ENCODE measurements at places on chromosomes 5 and 9. TPM values are rescaled to one million over a fixed set of nuclear protein-coding genes. Genes with fewer than 3 reads are reported as not detected.

The PITX1 gene
- 0.18 TPM for total RNA-seq

The EHMT1 gene
- total RNA-seq: 87.1 TPM

The PCDHB6 gene
- not detected for total RNA-seq

The SLC34A3 gene
- not detected for total RNA-seq

The ENTPD8 gene
- not detected for total RNA-seq

The PRRX2 gene
- not detected for total RNA-seq

The UHRF2 gene
- 77.9 TPM for total RNA-seq

The SLC22A4 gene
- 0.10 TPM for total RNA-seq

DNA sequence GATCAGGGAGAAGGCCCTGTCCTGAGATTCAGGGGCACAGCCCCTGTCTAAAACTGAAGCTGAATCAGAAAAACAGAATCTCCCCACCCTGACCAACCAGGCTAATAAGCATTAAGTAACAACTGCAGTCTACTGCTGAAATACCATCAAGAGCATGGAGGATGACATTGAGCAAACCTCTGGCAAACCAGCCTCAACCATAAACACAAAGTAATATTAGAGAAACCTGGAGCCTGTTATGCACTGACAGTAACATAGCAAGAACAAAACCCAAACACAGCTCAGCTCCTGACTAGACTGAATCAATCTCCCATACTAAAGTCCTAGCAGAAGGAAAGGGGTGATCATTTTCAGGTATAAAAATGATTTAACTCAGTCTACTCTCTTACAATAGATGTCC, 24.8 kb upstream of the CCL21 start:
- H3K36me3 ChIP-seq: no peaks in the 10 kb centered on the region
- no peak overlapping the region for H3K27ac ChIP-seq
- H3K4me3 ChIP-seq: no peak overlapping the region

GRCh38 chr5:131245312-131245711, 18.5 kb upstream of the CDC42SE2 start:
- no peak for DNase-seq
- no peak overlapping the region for H3K4me3 ChIP-seq
- no peaks in the 10 kb centered on the region for H3K27me3 ChIP-seq
- peaks cover 19% of the 10 kb centered on the region for H3K4me1 ChIP-seq
- H3K36me3 ChIP-seq: peaks cover 18% of the 10 kb centered on the region
- no peak overlapping the region for H3K27ac ChIP-seq

GRCh38 chr5:91059409-91059808, 323.7 kb downstream of the ARRDC3 start:
- no peaks in the 10 kb centered on the region for H3K36me3 ChIP-seq
- H3K4me3 ChIP-seq: no peak overlapping the region
- DNase-seq: no peak
- H3K27me3 ChIP-seq: peaks cover 8% of the 10 kb centered on the region
- H3K4me1 ChIP-seq: no peaks in the 10 kb centered on the region
- no peak overlapping the region for H3K27ac ChIP-seq

GRCh38 chr5:180175015-180175431, 34.0 kb downstream of the RASGEF1C start:
- no peak overlapping the region for H3K27ac ChIP-seq
- H3K4me3 ChIP-seq: no peak overlapping the region
- H3K36me3 ChIP-seq: no peaks in the 10 kb centered on the region
- DNase-seq: no peak
- no peaks in the 10 kb centered on the region for H3K27me3 ChIP-seq

GRCh38 chr5:62328772-62329491, 22.9 kb downstream of the KIF2A start:
- H3K36me3 ChIP-seq: peaks cover 59% of the 10 kb centered on the region
- H3K4me1 ChIP-seq: peaks cover 71% of the 10 kb centered on the region
- no peak overlapping the region for H3K27ac ChIP-seq
- DNase-seq: no peak
- H3K27me3 ChIP-seq: no peaks in the 10 kb centered on the region
- H3K4me3 ChIP-seq: no peak overlapping the region

DNA sequence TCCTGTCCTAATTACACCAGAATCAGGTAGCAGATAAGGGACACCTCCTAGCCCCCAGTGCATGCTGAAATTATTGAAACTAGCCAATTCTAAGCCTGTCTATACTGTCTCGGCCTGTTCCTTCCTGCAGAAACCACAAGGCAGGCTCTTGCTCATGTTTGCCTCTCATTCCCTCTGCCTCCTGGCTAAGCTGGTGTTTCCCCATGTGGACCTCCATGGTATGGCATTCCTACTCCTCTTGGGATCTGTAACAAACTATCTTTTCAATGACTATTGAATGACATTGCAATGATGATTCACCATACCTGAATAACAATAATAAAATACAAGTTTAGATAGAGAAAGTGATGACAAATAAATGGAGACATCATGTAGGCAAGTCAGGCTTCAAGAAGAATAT, 35.6 kb upstream of the ADAMTS16 start:
- H3K27me3 ChIP-seq: no peaks in the 10 kb centered on the region
- H3K27ac ChIP-seq: no peak overlapping the region
- no peak for DNase-seq

DNA sequence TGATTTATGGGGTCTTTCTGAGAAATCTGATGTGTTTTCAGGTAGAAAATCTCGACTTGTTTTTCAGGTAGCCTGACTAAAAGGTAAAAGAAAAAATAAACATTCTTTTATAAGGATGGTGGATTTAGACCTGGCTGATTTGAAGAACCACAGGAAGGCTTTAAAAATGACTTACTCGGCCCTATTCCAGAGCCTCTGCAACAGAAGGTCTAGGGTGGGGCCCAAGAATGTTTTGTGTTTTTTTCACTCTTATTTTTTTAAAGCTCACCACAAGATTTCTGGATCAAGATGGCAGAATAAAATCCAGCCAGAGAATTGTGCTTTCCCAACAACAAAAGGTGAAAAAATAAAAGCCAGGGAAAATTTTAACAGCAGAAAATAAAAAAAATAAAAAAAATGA, 59.1 kb downstream of the FNBP1 start:
- peaks cover 51% of the 10 kb centered on the region for H3K4me1 ChIP-seq
- H3K4me3 ChIP-seq: no peak overlapping the region
- DNase-seq: no peak
- no peaks in the 10 kb centered on the region for H3K27me3 ChIP-seq

DNA sequence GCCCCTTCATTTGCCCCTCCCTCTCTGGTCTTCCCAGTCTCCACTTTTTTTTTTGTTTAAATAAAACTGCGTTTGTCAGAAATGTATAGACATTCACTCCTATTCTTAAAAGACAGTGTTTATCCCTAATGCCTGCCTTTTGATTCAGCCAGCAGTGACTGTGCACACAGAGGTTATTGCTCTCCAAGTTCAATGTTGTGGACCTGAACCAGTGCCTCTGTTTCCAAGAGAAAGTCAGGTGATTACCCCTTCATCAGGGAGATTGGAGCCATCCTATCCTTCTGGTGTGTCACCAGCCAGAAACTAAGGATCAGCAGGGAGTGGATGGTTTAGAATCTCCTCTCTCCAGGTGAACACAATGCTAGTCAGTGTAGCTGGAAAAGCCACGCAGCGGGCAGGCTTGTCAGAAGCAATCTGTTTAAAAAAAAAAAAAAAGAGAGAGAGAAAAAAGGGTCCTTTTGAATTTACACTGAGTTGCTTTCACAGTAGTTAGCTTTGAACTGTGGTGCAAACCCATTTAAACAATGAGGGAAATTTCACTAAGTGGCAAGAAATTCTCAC, 167.5 kb upstream of the DMRT1 start:
- peaks cover 26% of the 10 kb centered on the region for H3K4me1 ChIP-seq
- no peak overlapping the region for H3K27ac ChIP-seq
- H3K36me3 ChIP-seq: no peaks in the 10 kb centered on the region
- H3K4me3 ChIP-seq: no peak overlapping the region
- no peak for DNase-seq
- H3K27me3 ChIP-seq: peaks cover 11% of the 10 kb centered on the region

DNA sequence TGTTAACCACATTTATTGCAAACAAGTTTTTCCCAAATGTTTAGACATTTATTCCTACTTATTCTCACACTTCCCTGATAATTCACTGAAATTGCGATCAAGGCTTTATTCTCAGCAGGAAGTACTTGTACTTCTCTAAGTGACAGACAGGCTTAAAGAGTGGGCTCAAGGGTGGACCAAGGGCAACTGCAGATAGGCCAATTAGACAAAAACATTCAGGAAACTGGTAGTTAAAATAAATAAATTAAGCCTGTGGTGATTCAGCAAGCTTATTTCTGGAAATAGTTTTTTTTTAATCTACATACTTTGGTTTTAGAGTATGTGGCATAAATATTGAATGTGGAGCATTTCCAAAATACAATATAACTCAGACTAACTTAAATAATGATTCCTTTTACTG, 136.1 kb downstream of the UGCG start:
- peaks cover 15% of the 10 kb centered on the region for H3K27me3 ChIP-seq
- peaks cover 54% of the 10 kb centered on the region for H3K36me3 ChIP-seq
- H3K4me1 ChIP-seq: peaks cover 71% of the 10 kb centered on the region
- H3K27ac ChIP-seq: no peak overlapping the region

DNA sequence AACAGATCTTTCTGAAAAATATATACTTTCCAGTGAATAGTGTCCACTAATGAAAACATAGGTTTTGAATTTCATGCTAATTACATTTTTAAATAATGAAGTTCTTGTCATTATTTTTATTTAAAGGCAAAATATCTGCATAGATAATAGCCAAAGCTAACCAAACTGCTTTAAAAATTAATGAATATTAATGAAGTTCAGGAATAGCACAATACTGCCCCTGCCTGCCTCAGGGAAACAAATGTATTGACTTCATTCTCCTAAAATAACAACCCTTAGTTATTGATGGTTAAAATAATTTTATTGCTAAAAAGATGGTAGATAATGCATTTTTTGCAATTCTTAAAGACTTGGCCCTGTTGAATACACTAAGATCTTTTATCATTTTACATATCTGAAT, 103.6 kb upstream of the SSBP2 start:
- DNase-seq: no peak
- H3K27me3 ChIP-seq: no peaks in the 10 kb centered on the region
- H3K4me1 ChIP-seq: peaks cover 42% of the 10 kb centered on the region
- H3K27ac ChIP-seq: no peak overlapping the region
- no peak overlapping the region for H3K4me3 ChIP-seq

DNA sequence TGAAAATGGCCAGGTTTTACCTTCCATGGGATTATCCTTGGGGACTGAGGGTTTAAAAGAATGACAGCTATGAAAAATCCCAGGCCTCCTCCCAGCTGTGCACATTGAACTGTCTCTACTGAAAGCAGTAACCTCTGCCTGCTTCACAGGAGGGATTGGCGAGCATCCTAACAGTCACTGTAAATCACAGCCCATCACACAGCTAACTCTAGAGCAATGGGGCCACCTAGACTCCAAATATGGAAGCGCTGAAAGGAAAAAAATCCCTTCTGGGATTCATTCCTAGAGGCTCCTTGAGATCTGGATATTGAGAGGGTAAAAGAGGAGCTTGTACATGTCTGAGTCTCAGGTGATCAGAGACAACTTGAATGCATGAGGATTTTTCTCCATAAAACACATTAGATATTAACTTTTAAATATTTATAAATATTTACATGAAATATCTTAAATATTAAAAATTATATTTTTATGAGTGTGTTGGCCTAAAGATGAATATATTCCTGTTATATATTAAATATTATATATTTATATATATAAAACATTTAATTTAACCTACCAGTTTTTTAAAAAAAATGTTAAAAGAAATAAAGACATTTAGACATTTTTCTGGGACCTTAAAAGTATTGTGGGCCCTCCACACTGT, 133.8 kb upstream of the SLC24A2 start:
- H3K4me1 ChIP-seq: peaks cover 29% of the 10 kb centered on the region
- no peak overlapping the region for H3K27ac ChIP-seq
- H3K36me3 ChIP-seq: no peaks in the 10 kb centered on the region
- peaks cover 6% of the 10 kb centered on the region for H3K27me3 ChIP-seq

DNA sequence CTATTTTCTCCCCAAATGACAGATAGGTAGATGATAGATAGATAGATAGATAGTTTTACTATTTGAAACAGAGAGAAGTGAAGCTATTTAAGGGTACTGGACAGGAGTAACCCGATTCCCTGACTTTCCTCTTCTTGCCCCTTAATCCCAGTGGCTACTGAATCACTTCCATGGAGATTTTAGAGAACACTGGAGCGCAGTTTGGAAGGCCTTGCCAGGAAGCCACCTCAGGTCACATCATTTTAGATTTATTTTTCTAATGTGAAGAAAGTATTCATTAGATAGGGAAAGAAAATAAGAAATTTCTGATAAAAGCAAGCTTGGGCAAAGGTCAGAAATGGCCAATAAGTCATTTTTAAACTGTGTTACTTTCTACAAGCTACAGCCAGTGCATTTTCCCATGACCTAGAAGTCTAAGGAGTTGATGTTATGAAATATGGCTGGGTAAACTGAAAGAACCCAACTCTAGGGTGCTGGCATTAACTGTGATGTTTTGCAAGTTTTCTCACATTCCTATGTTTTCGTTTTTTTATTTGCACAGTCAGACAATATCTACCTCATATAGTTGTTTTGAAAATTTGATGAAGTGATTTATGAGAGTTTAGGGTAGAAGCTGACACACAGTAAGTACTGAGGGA, 544.7 kb upstream of the PTGER4 start:
- H3K4me3 ChIP-seq: no peak overlapping the region
- no peaks in the 10 kb centered on the region for H3K4me1 ChIP-seq
- no peak for DNase-seq
- H3K36me3 ChIP-seq: peaks cover 1% of the 10 kb centered on the region
- H3K27me3 ChIP-seq: no peaks in the 10 kb centered on the region

- peaks cover 34% of the 10 kb centered on the region for H3K27me3 ChIP-seq
- no peaks in the 10 kb centered on the region for H3K4me1 ChIP-seq
- H3K36me3 ChIP-seq: no peaks in the 10 kb centered on the region
- no peak for DNase-seq
Measured at GRCh38 chr5:72387985-72388384, 67.8 kb downstream of the PTCD2 start.

- no peaks in the 10 kb centered on the region for H3K4me1 ChIP-seq
- H3K27me3 ChIP-seq: no peaks in the 10 kb centered on the region
- no peak overlapping the region for H3K27ac ChIP-seq
- H3K36me3 ChIP-seq: no peaks in the 10 kb centered on the region
Measured at GRCh38 chr9:26656003-26656870, 236.4 kb downstream of the CAAP1 start.

- H3K27me3 ChIP-seq: no peaks in the 10 kb centered on the region
- peak overlapping the region; percentile 46 for H3K4me3 ChIP-seq
- peak; percentile 42 for DNase-seq
- peak overlapping the region; percentile 85 for H3K27ac ChIP-seq
- H3K36me3 ChIP-seq: peaks cover 82% of the 10 kb centered on the region
Measured at GRCh38 chr5:172150514-172151425, 37.3 kb downstream of the STK10 start.

DNA sequence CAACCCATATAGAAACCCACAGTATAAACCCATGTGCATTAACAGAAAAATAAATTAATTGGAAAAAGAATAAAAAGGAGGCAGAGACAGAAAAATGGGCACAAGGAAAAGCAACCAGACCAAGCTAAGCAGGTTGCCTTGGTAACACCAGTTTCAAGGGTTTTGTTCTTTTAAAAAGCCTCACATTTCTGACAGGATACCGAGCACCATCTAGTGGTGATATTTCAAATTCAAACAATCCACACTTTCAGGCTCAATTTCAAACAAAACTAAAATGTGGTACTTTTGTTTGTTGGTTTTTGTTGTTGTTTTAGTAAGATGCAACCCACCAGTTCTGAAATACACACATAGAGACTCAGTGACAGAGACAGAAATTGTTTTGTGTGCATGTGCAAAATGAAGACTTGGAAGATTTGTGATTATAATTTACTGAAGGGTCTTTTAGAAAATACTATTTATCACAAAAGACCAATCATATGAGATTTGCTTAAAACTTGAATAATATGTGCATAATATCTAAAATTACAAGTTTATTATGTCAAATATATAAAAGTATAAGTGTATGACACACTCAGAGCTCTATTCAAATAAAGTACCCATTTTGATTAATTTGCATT, 318.2 kb downstream of the SLCO4C1 start:
- H3K27me3 ChIP-seq: no peaks in the 10 kb centered on the region
- H3K36me3 ChIP-seq: no peaks in the 10 kb centered on the region
- no peak for DNase-seq

Measured in activated CD4-positive, alpha-beta memory T cell treated with anti-CD3 and anti-CD28 coated beads, Interleukin-2, amount 10 ng/mL, durations not matched to agents 7 days and 5 days (primary cell).